ENCODE measurements at places on chromosomes 1 and 21. TPM values are rescaled to one million over a fixed set of nuclear protein-coding genes. Genes with fewer than 3 reads are reported as not detected.

The SRSF10 gene
- total RNA-seq, result 60.0 TPM

The PRPF38B gene
- 13.9 TPM for total RNA-seq

The CD1C gene
- not detected for total RNA-seq

The ZNF695 gene
- total RNA-seq, result 0.79 TPM

The RORC gene
- total RNA-seq, result 0.03 TPM

The FBXO2 gene
- total RNA-seq, result 3.4 TPM

The WNT4 gene
- not detected for total RNA-seq

The S100A5 gene
- total RNA-seq, result 0.26 TPM

The LCE1C gene
- total RNA-seq, result not detected

The GLIS1 gene
- 1.4 TPM for total RNA-seq

The BNIPL gene
- total RNA-seq, result 0.26 TPM

The TRIM33 gene
- total RNA-seq, result 28.6 TPM

The NIBAN1 gene
- total RNA-seq, result 152 TPM

The RIMS3 gene
- 0.86 TPM for total RNA-seq

The RNF220 gene
- total RNA-seq, result 68.3 TPM

The GSTM1 gene
- not detected for total RNA-seq

The CTTNBP2NL gene
- total RNA-seq, result 17.1 TPM

The SLC45A3 gene
- 4.3 TPM for total RNA-seq

The GPR52 gene
- total RNA-seq, result 0.78 TPM

The SEMA4A gene
- 1.6 TPM for total RNA-seq

The LENEP gene
- 0.33 TPM for total RNA-seq

The RPTN gene
- not detected for total RNA-seq

The CAMTA1 gene
- total RNA-seq, result 31.8 TPM

The PDC gene
- total RNA-seq, result not detected

The TEDDM1 gene
- not detected for total RNA-seq

The RGS18 gene
- total RNA-seq, result 0.07 TPM

The MMEL1 gene
- not detected for total RNA-seq

The BSND gene
- not detected for total RNA-seq

The NBPF6 gene
- total RNA-seq, result 0.10 TPM

The LEFTY1 gene
- total RNA-seq, result 0.13 TPM

The RLF gene
- total RNA-seq, result 38.9 TPM

The HPCAL4 gene
- total RNA-seq, result not detected

The OR10T2 gene
- not detected for total RNA-seq

The LAMTOR5 gene
- total RNA-seq, result 55.6 TPM

The FCGR3B gene
- not detected for total RNA-seq

The OR2W3 gene
- total RNA-seq, result not detected

The KRTAP7-1 gene
- not detected for total RNA-seq

The SPRR4 gene
- total RNA-seq, result not detected

The LCE7A gene
- total RNA-seq, result not detected

The TNFSF4 gene
- total RNA-seq, result 2.3 TPM

The OR10J1 gene
- total RNA-seq, result not detected

The FAM72B gene
- total RNA-seq, result 1.3 TPM

The SELE gene
- not detected for total RNA-seq

The RNU1-3 gene
- total RNA-seq, result under 0.01 TPM

The IL10RB gene
- 46.7 TPM for total RNA-seq

The KCNQ4 gene
- total RNA-seq, result 0.53 TPM

The ALX3 gene
- not detected for total RNA-seq

The KCNN3 gene
- 0.07 TPM for total RNA-seq
